Activated CD4-positive, alpha-beta T cell treated with anti-CD3 and anti-CD28 coated beads for 4 hours (primary cell): ENCODE measurements at places on chromosomes 4 and X.

GRCh38 chr4:39353478-39354253 is 12.5 kb downstream of the RFC1 start:
- peak; percentile 40 for DNase-seq

- DNase-seq: no peak
Observed at GRCh38 chr4:184574861-184575260, 74.4 kb downstream of the CASP3 start.

- DNase-seq: no peak
Observed at GRCh38 chrX:39721566-39722279, 376.0 kb downstream of the BCOR start.

- DNase-seq: no peak
Observed at GRCh38 chrX:121238093-121238492, 190.7 kb downstream of the GLUD2 start.
